ENCODE measurements at places on chromosomes 7 and 10.

GRCh38 chr7:87231711-87232110 lies 12.2 kb upstream of the TMEM243 start:
- no peak for DNase-seq

DNA sequence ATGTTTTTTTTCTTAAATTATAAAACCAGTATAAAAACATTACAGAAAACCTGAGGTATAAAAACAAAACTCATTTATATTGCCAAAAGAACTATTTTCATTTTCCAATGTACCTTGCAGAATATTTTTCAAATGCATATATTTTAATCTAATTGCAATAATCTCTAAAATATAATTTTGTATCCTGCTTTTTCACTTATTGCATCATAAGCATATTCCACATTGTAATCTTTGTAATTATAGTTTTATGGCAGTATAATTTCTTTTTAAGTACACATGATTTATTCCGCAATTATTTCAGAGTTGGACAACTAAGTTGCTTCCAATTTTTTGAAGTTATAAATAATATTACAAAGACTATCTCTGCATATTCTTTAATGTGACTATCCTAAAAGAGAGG lies 43.7 kb downstream of the SGCE start:
- DNase-seq, result no peak

- DNase-seq, result no peak
Observed at GRCh38 chr10:79361726-79362397, 14.6 kb downstream of the PPIF start.

DNA sequence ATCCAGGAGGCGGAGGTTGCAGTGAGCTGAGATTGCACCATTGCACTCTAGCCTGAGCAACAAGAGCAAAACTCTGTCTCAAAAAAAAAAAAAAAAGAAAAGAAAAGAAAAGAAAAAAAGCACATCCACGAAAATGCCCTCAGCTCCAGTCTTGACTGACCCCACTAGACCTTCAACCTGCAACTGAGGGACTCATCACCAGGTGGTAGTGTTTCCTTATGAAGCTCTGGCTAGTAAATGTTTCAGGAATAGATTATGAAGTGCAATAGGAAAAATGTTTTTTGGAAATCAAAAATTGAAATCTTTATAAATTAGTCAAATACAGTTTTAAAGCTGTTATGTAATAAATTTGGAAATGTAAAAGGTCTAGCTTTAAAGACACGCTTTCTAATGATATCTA lies 22.4 kb downstream of the TLL2 start:
- DNase-seq, result no peak

DNA sequence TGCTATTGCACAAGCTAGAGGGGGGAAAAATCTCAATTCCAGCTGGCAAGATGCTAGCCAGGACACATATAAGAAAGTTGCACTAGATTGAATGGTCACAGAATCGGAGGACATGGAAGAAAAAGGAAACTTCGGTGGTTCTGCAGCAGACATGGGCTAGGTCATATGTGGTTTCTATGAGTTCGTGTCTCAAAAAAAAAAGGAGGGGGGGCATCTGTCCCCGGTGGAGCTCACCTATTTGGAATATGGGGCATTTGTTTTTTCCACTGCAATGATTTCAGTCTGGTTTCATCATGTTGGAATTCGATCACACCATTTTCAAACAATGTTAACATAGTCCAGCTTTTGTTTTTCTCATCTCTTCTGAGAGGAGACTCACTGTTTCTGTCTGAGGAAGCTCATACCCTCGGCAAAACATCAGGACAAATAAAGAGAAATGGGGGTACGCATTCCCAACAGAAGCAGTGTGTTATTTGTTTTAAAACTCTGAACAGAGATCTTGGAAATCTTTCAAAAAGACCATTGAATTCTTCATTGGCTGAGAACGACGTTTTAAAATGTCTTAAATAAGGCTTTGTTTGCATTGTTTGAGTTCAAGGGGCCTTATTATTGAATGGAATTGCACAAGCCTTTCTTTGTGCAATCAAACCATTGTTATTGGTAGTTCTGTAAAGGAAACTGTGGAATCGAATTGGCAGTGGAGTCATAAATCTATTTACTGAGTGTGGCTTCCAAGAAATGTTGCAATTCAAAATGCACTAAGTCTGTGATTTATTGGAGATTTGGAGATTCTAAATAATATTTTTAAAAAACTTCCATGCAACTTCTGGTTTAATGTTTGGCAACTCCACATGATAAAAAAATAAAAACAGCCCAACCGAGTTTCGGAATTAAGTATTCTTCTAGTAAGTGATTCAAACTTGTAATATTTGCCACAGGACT lies 173.2 kb downstream of the RTKN2 start:
- peak; percentile 33 for DNase-seq

GRCh38 chr10:117427356-117427755 lies 52.1 kb upstream of the PDZD8 start:
- no peak for DNase-seq

DNA sequence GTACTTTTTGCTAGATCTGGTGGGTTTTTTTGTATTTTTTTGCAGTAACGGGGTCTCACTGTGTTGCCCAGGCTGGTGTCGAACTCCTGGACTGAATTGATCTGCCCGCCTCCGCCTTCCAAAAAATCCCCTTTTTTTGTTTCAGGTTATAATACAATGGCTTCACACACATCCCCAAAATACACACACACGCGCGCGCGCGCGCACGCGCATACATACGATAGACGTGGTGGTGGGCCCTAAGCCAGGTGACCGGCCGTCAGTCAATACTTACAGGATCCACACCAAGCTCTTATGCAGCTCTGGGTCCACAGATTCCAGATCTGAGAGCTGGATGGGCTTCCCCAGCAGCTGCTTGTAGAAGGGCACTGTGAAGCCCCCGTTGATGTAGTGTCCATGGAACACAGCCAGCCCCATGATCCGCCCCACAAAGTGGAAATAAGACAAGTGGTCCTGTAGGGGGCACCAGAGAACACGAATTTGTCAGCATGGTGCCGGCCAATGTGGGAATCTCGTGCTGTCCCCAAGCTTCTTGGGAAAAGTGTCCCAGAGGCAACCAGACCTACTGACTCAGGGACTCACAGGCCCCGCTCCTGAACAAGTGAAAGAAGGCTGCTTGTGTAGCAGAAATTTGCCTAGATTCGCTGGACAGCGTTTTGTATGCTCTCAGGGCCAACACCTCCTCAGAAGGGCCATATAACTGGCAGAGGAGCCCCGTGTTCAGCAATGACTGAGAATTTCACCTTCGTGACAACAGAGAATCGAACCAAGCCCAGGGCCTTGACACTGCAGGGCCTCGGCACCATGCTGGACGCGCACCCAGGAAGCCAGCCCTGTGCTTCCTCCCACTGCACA lies 103.6 kb downstream of the SMURF1 start:
- peak; percentile 85 for DNase-seq

DNA sequence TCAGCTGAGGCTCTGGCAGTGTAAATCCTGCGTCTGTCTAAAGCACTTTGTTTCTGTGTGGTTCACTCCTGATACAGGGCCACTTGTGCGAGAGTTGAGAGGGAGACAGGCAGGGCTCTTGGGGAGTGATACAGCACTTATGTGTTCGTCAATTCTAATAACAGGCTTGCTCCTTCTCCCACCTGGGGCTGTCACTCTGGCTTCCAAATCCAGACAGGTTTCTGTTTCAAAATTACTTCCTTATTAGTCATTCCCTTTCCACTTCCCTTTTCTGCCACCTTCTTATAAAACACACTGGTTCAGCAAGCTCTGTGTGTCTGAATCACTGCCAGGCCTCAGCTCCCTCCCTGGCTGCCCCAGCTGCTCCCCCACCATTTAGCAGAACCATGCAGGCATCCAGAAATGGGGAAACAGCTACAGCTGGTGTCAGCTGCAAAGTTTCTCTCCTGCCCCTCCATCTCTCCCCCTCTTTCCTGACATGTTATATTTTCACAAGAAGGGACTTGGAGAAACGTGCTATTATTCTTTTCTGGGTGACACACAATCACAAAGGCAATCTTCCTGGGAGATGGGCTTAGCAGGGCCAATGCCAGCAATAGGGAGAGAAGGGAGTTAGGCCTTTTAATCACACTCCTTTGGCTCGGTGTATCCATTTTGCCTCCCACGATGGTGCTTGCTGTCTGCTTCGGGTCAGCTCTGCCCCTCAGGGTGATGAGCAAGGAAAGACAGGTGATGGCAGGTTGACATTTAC lies 58.4 kb upstream of the ZNRF2 start:
- peak; percentile 93 for DNase-seq

GRCh38 chr7:55432939-55433784 lies 68.0 kb downstream of the LANCL2 start:
- DNase-seq, result peak; percentile 87

DNA sequence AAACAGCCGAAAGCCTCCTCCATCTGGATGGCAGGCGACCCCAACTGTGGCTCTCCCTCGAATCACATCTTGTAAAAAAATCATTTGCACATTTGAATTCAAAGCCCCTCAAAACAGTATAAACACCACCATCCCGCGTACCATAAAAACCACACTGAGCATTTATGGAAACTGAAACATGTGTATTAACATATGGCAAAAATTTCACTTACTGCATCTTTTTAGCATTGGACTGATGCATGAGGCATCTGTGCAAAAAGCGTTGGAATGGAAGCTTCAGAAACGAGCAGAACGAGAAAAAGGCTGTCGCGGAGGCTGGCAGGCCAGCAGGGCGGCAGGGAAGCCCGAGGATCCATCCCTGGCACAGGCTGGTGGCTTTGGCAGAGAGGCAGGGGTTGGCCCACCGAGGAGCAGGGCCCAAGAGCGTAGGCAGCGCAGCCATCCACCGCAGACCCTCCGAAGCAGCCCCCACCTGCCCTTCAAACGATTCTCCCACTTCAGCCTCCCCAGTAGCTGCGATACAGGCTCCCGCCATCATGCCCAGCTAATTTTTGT lies 39.3 kb upstream of the CUX1 start:
- no peak for DNase-seq

DNA sequence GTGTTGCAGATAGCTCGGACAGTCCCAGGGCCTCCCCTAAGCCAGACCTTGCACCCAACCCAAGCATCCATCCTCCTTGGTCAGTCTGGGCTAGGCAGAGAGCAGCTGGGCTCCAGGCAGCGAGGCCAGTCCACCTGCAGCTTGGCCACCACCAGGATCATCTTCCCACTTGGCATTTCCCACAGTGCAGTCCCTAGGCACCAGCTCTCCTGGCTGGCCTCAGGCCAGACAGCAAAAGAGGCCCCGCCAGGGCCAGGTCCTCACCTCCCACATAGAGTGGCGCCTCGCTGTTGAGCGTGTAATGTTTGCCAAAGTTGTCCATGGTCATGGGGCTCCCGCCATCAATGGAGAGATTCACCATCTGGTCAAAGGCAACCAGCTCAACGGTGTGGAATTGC lies 171.7 kb downstream of the LCOR start:
- DNase-seq, result no peak

DNA sequence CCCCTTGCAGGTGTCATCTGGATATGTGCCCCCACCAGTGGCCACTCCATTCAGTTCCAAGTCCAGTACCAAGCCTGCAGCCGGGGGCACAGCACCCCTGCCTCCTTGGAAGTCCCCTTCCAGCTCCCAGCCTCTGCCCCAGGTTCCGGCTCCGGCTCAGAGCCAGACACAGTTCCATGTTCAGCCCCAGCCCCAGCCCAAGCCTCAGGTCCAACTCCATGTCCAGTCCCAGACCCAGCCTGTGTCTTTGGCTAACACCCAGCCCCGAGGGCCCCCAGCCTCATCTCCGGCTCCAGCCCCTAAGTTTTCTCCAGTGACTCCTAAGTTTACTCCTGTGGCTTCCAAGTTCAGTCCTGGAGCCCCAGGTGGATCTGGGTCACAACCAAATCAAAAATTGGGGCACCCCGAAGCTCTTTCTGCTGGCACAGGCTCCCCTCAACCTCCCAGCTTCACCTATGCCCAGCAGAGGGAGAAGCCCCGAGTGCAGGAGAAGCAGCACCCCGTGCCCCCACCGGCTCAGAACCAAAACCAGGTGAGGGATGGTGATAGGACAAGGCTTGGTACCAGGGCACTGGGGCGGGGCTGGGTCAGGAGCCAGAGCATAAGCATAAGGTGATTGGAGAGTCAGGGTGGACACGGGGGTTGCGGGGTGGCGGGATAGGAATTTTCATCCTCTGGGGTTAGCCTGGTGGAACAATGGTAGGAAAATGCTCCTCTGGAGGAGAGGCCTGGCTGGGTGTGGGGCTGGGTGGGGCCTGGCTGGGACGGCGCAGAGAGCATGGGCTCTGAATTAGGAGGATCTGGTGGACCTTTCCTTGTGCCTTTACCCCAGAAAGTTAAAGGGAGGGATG lies 1.9 kb downstream of the ZYX start:
- DNase-seq, result no peak

- no peak for DNase-seq
Observed at GRCh38 chr10:90937645-90938258, 16.9 kb upstream of the ANKRD1 start.

GRCh38 chr10:22573820-22574569 lies 140.4 kb downstream of the PIP4K2A start:
- peak; percentile 1 for DNase-seq

DNA sequence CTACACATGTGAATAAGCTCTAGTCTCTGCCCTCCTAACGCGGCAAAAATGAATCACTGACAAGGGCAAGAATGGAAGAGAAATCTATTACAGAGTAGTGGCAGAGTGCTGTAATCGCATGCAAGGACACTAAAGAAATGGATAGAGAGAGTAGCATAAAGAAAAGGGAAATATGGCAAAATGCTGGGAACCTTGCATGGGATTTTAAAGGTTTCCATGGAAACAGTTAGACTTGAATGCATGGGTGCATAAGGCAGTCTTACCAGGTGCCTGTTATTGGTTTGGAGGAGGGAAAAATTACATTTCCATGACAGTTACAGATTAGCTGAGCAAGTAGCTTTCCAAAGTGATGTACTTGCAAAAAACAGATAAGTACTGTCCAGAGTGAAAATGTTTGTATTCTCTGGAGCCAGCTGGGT lies 233.4 kb downstream of the PTN start:
- DNase-seq, result no peak

GRCh38 chr10:114767101-114767985 lies 54.2 kb upstream of the FHIP2A start:
- peak; percentile 68 for DNase-seq

- no peak for DNase-seq
Observed at GRCh38 chr7:101373812-101374614, 11.3 kb downstream of the COL26A1 start.

GRCh38 chr7:38674513-38674912 lies 43.3 kb upstream of the AMPH start:
- no peak for DNase-seq

DNA sequence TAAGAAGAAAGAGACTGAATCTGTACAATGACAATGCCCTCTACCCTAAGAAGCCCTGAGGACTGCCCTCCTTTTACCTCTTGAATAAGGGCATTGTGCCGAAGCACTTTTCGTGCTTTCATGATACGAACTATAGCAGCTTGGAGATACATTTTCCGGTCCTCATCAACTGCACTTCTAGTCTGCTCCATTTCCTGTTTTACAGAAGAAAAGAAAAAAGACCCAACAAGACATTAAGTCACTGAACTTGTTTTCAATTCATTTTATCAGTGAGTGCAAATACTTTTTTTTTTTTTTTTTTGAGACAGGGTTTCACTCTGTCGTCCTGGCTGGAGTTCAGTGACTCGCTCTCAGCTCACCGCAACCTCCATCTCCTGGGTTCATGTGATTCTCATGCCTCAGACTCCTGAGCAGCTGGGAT lies 78.4 kb downstream of the CUL2 start:
- no peak for DNase-seq

GRCh38 chr10:24207781-24208611 lies 942 bp upstream of the KIAA1217 start:
- DNase-seq, result peak; percentile 40

GRCh38 chr10:117751259-117751658 lies 208.7 kb downstream of the EMX2 start:
- no peak for DNase-seq

Measured in SW480 (cell line).